Stimulated activated CD4-positive, alpha-beta T cell treated with anti-CD3 and anti-CD28 coated beads, Interleukin-15, amount 100 ng/mL, for 24 hours (primary cell): ENCODE measurements at places on chromosomes 2 and 18.

GRCh38 chr2:28399289-28399688, 6.6 kb downstream of the FOSL2 start:
- DNase-seq, result no peak

- no peak for DNase-seq
Observed at GRCh38 chr2:190462181-190462580, 54.0 kb downstream of the MFSD6 start.

GRCh38 chr2:2748399-2749205, 417.5 kb upstream of the MYT1L start:
- DNase-seq, result no peak

GRCh38 chr2:24073816-24074215, 2.3 kb downstream of the SF3B6 start:
- DNase-seq, result no peak

- DNase-seq, result peak; percentile 69
Observed at GRCh38 chr2:239035361-239035814, 187.5 kb downstream of the TWIST2 start.

DNA sequence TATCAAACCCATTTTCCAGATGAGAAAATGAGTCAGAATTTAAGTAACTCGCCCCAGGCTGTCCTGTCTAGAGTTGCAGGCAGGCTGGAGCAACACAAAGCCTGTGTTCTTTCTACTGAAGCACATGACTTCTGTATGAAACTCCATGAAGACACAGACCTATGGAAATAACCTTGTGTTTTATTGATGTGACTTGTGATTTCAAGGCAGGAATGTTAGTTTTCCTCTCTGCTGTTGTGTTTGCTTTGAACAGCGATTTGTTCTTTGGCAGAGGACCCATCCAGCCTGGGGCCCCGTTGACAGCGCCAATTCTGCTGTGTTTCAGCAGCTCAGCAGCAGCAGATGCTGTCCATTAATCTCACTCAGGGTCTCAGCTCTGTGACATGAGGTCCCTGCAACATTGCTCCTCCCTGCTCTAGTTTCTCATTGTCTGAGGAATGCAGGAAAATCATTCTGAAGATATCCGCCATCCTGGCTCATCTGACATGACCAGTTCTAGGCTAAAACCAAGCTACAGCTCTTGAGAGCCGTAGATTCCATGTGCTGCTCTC, 344.3 kb upstream of the RAB12 start:
- no peak for DNase-seq

DNA sequence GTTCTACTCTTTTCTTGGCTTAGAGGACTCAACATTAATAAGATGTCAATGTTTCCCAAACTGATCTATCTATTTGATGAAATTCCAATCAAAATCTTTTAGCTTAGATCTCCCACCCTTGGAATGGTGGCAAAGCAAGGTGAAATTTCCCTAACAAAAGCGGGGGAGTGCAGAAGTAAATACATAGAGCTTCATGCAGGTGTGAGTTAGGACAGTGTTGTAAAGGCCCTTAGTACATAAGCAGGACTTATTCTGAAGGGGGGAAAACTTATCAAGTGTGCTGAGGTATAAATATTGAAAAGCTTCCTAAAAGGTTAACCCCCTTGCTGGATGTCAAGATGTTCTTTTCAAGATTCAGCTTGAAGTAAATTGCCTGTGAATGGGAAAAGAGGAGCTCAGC, 608.6 kb upstream of the CELF4 start:
- DNase-seq, result no peak

- no peak for DNase-seq
Observed at GRCh38 chr18:44744161-44745121, 63.8 kb downstream of the SETBP1 start.

DNA sequence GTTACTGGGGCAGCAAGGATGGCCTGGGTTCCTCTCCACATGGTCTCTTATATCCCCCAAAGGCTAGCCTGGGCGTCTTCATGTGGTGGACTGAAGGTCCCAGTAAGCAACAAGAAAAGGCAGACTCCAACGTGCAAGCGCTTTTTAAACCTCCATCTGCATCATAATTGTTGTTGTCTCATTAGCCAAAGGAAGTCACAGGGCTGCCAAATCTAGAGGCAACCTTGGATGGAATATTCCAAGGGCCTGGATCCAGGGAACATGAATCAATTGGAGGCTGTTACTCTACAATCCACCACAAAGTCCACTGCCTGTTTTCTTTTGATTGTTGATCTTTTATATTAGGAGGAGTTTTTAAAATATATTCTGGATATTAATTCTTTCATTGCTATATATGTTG, 118.8 kb downstream of the SH3RF3 start:
- DNase-seq, result no peak

DNA sequence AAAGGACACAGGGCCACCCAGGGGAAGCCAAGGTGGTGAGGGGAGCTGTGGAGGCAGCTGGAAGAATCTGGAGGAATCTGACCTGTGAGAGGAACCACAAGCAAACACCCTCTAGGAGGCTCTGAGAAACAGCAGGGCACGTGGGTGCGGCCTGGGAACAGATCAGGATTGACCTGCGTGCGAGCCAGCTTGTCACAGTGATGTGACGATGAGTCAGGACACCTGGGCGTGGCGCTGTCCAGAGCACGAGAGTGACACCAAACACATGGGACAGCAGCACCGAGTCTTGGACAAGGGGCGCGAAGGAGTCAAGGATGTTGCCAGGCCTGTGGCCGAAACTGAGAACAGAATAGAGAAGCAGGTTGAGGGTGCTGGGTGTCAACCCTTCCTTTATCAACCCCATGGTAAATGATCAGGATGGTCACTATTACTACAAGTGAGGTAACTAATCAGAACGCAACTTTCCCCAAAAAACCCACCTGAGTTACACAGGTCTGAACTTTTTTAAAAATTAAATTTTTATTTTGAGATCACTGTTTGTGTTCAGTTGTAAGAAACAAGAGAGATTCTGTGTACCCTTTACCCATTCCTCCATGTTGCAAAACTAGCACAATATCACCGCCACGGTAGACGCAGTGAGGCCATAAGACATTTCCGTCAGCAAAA, 637 bp upstream of the SFT2D3 start:
- peak; percentile 43 for DNase-seq

DNA sequence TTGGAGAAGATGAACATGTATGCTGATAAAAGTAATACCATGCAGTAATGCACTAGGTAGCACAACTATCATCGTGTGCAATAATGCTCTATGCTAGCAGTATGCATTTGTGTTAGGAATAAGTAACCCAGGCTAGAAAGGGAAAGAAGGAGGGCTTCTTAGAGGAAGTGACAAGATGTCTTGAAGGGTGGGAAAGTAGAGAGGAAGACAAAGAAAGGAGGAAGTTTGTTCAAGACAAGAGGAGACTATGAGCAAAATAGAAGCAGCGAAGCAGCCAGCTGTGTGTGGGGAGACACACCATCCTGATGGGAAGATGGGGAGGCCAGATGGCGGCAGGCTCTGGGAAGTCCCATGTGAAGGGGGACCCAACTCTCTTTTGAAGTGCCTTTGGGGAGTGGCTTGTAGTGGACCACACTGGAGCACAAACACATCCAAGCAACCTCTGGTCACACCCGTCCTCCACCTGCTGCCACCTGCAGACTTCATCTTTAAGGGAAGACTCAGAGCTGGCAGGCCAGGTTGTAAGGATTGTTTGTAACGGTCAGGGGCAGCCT, 39.9 kb upstream of the INHBB start:
- DNase-seq, result no peak

DNA sequence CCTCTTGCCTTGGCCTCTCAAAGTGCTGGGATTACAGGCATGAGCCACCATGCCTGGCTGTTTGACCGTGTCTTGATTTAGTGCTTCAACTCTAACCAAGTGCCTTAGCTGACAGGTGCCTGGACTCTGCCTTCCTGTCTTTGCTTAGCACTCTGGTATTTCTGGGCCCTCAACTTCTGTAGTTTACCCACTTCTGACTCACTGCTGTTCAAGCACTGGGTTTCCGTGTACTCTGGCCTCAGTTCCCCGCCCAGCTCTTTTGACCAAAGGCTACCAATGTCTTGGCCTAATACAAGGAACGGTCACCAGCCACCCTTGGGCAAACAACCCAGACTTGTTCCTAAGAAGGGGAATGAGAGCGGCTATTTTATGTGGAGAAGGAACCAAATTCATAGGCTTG, 35.7 kb upstream of the CABLES1 start:
- no peak for DNase-seq

DNA sequence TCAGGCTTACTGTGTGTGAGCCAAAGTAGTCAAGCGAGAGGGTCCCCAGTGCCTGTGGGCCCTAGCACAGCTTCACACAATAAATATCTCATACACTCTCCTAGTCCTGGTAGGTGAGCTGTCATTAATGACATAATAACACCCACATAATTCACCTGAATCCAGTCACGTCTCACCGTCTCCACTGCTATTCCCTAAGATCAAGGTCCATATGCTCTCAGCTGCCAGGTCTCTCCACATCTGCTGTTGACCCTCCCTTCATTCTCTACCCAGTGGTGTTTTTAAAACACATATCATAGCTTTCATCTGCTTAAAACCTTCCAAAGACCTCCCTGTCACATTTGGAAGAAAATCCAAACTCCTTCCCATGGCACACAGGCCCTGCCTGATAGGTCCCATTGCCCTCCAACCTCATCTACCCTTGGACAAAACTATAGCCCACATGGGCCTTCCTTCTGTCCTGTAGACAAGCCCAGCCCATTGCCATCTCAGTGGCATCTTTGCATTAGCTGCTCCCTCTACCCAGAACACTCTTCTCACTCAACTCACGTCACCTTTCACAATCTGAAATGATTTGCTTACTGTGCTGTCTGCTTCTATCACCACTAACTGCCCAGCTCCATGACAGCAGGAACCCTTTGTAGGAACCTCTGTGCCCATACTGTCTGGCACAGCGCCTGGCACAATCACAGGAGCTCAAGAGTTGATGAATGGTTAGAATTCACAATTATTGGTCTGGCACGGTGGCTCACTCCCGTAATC, 7.5 kb downstream of the KCNG3 start:
- DNase-seq, result no peak

DNA sequence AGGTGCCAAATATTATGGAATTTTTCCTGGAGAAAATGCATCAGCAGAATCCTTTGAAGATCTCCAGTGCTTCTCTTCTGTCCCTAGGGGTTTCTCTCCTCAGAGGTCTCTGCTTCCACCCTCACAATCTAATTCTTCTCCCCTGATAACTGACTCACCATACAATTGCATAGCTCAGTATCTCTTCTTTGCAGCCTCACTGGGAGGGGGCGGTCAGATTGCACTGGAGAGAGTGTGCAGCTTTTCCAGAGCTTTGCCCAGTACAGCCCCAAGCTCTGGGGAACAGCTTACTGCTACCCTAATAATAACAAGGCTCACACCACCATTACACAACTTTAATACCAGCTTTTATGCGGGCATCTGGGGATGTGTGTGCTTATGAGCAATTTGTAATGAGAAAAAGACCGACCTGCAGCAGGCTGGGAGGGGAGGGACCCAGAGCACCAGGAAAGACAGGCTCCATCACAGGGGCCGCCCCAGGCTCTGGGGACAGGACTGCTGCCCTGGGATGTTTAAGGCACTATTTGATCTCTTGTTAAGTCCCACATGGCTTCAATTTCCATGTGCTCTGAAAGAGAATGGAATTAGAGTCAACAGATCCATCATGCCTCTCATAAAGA, 276.6 kb upstream of the SIX2 start:
- DNase-seq, result no peak

GRCh38 chr2:130850788-130851623, 14.3 kb downstream of the ARHGEF4 start:
- no peak for DNase-seq

- DNase-seq, result no peak
Observed at GRCh38 chr2:2507417-2507997, 176.4 kb upstream of the MYT1L start.

DNA sequence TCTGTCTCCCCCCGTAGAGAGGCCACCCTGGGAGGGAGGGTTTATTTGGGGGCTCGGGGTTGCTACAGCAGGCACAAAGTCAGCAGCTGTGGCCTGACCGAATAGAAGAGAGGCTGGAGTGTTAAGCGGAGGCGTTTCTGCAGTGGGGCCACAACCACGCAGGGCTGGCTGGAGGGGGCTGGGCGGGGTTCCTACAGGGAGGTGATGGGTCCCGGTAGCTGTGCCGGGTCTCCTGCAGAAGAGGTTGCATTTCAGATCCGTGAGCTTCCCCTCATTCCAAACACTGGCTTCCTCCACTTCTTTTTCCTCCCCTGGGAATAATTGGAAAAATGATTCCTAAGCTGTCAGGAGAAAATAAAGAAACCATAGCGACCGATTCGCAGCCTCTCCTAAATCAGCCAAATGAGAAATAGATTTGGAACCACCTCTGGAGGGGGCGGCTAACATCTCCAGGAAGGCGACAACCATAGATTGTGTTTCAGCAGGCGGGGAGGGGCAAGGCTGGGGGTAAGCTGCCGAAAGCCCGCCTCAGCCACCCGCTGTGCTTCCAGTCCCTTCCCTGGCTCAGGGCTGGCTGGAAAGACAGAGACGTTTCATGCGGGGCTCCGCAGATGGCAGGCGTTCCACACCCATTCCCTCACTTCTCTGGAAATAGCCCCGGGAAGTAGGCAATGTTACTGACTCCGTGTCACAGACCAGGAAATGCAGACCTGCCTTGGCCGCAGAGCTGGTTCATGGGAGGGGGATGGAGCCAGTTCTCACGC, 85.6 kb upstream of the TAF1B start:
- no peak for DNase-seq

DNA sequence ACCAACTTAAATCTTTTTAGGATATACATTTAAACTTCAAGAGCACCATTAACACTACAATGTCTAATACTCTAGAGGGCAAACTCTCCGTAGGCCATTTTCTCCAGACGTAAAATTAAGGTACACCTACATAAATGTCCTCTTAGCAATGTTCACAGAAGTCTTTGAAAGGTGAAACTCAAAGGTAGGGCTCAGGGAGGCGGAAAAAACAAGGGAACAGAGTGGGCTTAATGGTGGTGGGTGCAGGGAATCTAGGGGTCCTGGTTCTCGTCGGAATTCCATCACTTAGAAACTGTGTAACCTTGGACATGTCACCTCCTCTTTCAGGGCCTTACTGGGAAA, 668 bp downstream of the NFU1 start:
- DNase-seq, result no peak

DNA sequence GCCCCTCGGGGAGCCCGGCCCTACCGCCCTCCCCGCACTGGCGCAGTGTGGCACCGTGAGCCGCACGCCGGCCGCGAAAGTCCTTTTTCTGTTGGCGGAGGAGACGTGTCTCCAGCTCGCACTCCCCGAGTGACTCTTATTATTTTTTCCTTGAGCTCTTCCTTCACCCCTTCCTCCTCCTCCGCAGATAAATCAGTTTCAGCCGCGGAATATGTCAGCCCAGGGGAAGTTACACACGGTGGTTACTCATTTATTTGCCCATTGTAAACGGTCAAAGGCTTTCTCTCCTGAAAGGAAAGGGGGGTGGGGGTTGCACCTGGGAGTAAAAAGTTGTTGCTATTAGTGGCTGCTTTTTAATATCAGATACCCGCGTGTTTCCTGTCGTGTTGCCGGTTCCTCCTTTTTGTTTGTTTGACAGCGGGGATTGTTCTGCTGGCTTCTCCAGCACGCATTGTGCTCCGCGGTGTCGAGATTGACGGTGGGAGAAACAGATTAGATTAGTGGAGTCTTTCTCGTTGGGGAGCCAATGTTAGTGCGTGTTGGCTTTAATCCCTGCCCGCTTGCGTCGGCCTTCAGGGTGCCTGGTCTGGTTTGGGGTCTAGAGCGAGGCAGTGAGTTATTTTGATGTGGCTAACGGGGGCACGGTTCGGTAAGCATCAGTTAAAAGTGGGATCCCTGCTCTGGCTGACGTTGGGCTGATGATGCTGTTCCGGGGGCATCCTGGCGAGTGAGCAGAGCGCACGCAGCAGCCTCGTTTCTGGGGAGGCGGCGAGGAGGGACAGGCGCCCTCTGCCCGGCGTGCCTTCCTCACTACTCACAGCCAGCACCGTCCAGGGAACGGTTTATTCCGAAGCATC, 1.6 kb downstream of the CRIM1 start:
- DNase-seq, result peak; percentile 56

- DNase-seq, result no peak
Observed at GRCh38 chr2:218261423-218262236, 815 bp downstream of the GPBAR1 start.
